ENCODE measurements at places on chromosomes 2 and 18.

DNA sequence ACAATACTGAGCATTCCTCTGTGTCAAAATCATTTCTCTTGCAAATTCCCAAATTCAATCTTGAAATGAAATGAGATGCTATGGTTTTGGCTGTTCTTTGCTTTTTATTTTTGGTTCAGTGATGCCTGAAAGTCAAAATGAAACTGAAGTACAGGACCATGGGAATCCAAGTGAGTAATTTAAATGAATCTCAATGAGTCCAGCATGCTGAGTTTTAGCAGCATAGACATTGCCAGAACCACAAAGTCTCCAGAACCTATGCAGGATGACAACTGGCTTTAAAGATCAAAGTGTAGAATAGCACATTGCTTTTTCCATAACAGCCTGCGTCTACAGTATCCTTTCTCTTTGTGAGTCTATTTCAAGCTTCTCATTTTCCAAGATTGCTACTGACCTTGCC, 1050.7 kb upstream of the PIK3C3 start:
- no peak for DNase-seq

- peak; percentile 89 for DNase-seq
These were observed 140.5 kb downstream of the TPGS2 start for GRCh38 chr18:36688020-36688965.

DNA sequence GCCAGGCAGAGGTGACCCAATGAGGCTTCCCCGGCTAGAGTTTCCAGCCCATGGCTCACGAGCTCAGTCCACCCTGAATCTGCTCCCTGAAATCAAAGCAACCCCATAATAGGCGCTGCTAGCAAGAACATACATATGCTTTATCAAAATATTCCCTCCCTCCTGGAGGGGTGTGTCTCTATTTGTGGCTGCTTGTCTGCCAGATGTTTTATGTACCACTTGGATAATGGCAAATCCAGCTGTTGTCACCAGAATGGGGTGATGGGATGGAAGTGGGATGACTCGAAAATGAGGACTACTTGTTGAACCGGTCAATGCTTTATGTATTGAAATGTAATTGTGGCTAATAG, 152.0 kb downstream of the GALNT14 start:
- DNase-seq = no peak

DNA sequence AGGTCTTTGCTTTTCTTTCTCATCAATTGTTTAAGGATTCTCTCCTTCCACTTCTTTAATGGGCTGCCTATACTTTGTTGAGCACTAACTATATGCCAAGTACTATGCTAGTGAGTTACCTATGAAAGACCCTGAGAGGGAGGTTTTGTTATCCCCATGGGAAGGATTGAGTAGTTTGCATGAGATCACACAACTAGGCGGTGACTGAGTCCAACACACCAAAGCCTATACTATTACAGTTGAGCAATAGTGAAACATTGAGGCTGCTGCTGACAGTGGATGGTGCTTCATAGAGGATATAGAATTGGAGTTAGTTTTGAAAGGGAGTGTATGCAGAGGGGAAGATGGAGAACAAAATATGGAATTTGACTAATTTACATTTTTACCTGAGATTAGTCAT, 15.8 kb downstream of the NABP1 start:
- no peak for DNase-seq

GRCh38 chr2:39671604-39672003, 5.9 kb downstream of the TMEM178A start:
- DNase-seq = no peak

DNA sequence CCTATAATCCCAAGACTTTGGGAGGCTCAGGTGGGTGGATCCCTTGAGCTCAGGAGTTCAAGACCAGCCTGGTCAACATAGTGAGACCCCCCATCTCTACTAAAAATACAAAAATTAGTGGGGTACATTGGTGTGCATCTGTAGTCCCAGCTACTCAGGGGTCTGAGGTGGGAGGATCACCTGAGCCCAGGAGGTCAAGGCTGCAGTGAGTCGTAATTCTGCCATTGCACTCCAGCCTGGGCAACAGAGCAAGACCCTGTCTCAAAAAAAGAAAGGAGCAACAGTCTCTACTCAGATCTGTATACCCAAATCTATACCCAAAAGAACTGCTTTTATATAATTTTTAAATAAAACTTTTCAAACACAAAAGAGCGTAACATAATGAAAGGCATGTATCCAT, 5.5 kb upstream of the HSBP1L1 start:
- DNase-seq = no peak

DNA sequence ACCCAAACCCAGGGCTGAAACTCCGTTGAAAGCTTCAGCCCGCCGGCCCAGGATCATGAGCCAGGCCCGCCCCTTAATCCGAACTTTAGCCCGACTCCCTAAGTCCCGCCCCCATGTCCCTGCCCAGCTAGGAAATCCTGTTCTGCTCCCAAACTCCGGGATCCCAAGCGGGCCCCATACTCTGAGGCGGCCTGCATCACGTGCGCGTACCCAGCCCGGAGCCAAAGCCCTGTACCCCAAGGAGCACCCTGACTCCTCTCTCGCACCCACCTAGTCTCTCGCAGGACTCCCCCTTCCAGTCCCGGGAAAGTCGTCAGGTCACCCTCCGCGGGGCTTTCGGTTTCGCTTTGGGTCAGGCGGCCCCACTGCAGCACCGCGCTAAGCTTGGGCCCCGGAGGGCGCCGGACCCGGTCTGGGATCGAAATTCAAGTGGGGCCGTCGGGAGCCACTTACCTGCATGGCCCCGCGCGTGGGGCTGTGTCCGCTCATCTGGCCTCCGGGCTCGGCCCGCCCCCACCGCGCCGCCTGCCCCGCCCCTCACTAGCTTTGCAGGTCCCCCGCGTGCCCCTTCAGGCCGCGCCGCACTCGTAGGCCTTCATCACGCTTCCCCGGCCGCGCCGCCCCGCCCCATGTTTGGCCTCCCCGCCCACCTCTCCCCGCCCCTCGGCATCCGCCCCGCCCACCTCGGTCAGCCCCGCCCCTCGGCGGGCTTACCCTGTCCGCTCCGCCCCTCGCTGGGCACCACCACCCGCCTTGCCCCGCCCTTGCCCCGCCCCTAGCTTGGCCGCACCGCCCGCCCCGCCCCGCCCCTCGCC, at the start of gene DNPEP:
Gene DNPEP (minus strand): TSS at position 607 of the 815 bp plus-strand sequence. CDS start 118 bp downstream, at position 489.
- peak; percentile 98 for DNase-seq

Data from HEK293T (cell line).